ENCODE measurements at places on chromosomes 4 and X. TPM values are rescaled to one million over a fixed set of nuclear protein-coding genes. Genes with fewer than 3 reads are reported as not detected.

DNA sequence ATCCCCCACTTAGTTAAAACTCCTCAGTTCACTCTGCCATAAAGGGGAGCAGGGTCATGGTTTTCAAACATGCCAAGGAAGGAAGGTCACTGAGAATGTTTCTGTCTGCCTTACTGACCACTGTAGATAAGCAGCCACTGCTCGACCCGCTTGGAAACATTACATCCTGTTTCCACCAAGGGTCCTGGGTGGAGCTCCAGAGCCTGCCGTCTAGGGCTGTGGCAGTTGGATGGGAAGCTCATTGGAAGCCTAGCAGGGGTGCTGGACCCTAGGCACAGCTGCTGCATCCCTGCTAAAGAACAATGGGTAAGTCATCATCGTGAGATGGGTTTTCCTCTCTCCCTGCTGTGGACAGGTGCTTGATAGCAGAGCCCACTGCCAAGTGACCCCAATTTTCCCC is 76.0 kb upstream of the SRD5A3 start:
- no peak overlapping the region for H3K27ac ChIP-seq
- no peak overlapping the region for H3K4me3 ChIP-seq
- H3K4me1 ChIP-seq = no peaks in the 10 kb centered on the region
- no peak for DNase-seq

- H3K36me3 ChIP-seq = no peaks in the 10 kb centered on the region
- H3K4me3 ChIP-seq = peak overlapping the region; percentile 24
- H3K27ac ChIP-seq = peak overlapping the region; percentile 80
- H3K27me3 ChIP-seq = no peaks in the 10 kb centered on the region
- H3K4me1 ChIP-seq = peaks cover 23% of the 10 kb centered on the region
These were observed 74.6 kb downstream of the MXRA5 start for GRCh38 chrX:3271834-3272186.

DNA sequence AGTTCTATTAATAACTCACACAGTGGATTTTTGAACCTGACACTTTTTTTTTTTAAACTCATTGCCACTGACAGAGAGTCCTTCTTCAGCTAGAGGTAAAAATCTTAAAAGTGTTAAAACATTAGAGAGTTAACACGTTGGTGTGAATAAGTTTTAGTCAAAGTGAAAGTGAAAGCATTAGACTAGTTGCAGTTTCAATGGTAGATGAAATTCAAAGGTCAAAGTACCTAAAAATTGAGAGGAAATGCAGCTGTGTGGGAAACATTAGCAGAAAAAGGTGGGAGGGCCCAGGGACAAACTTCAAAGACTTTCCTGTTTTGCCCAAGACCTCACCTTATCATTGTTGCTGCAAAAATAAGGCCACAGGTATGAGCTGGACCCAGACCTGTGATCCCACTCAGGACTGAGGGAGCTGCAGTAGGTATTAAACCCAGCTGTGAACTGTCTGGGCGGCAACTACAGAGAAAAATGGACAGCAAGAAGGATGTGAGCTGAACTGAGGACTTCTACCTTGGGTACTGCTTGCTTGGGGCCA is 17.6 kb upstream of the GABRA4 start:
- H3K27ac ChIP-seq = no peak overlapping the region
- H3K4me3 ChIP-seq = no peak overlapping the region
- H3K4me1 ChIP-seq = no peaks in the 10 kb centered on the region

The PLS3 gene
- total RNA-seq = 313 TPM

The TMEM192 gene
- 17.4 TPM for total RNA-seq

The TEX11 gene
- not detected for total RNA-seq

The SCARB2 gene
- 211 TPM for total RNA-seq

The GYPA gene
- not detected for total RNA-seq
